ENCODE measurements at places on chromosomes 1 and 21. TPM values are rescaled to one million over a fixed set of nuclear protein-coding genes. Genes with fewer than 3 reads are reported as not detected.

GRCh38 chr1:107877092-107877491, 87.9 kb downstream of the VAV3 start:
- no peak for DNase-seq

DNA sequence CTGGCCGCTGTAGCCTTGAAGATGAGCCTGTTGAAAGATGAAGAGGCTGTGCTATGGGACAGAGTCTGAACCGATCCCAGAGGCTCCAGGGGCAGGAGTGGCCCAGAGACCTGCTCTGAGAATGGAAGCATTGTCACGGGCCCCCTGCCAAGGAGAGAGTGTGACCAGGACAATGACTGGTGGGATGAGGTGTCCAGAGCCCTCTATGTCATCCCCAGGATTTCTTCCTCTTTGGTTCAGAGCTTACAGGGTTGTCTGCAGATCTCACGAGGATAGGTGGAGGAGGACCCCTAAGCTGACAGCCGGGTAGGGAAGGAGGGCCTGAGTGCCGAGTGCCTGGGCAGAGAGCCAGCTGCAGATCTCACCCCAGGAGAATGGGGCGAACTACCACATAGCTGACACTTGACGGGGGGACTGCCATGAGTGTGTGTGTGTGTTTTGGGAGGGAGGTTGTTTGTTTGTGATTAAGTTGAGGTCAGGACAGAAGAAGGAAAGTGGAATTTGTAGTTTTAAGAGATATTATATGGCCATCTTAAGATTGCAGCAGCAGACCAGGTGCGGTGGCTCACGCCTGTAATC, 25.4 kb downstream of the PIK3CD start:
- no peak for DNase-seq

- no peak for DNase-seq
These were observed 44.4 kb downstream of the COLGALT2 start for GRCh38 chr1:183993132-183993531.

DNA sequence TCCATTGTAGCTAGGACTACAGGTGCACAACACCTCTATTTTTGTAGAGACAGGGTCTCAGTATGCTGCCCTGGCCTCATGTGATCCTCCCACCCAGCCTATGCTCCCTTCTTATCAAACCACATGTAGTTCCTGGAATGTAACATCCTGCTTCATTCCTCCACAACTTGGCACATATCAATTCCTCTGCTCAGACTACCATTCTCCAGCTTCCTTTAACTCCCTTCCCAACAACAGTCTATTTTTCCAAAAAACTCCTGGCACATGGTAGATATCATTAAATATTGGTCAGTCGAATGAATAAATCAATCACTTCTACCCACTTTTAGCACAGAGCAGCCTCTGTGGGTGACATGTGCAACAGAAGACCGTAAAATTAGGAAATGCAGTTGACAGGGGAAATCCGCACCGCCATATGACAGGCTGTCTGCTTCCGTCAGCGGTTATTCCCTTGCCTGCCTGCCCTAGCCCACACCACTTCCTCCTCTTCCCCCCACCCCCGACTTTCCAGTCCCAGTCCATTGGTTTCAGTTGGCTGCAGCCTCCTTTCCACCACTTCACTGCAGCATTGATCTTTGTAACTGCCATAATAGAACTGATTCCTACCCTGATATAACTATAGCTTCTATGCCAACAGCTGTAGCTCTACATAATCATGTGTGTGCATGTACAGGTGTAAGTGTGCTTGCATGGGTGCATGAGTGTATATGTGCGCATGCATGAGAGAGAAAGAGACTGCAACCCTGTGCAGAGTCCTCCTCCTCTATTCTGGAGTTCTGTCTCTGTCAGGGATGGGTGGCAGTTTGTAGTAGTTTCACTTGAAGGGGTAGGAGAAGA, 6.8 kb upstream of the AKR1A1 start:
- no peak for DNase-seq

TNFRSF1B gene
- 0.07 TPM for total RNA-seq

DNA sequence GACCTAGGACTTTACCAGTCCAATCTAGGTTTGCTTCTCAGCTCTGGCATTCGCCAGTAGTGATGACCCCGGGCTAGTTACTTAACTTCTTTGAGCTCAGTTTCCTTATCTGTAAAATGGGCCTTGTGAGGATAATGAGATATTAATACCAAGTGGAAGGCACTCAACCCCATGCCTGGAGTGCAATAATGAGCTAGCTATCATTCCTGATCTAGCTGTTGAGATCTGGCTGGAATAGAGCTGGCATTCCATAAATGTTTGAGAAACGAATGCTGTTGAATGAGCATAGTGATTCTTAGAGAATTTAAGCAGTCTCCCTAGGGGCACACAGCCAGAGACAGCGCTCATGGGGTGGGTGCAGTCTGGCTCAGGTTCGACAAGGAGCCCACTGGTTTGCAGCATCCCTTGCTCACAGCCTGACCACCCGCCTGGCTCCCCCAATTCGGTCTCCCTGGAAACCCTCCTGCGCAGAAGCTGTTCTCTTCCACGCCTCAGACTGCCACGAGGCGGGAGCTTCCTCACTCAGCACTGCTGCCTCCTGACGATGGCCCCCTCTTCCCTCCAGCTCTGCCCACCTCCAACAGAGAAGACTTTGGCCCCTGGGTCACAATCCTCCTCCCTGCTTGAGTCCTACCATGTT, 32.5 kb downstream of the DHCR24 start:
- DNase-seq, result no peak

C1orf87 gene
- total RNA-seq, result not detected

DNA sequence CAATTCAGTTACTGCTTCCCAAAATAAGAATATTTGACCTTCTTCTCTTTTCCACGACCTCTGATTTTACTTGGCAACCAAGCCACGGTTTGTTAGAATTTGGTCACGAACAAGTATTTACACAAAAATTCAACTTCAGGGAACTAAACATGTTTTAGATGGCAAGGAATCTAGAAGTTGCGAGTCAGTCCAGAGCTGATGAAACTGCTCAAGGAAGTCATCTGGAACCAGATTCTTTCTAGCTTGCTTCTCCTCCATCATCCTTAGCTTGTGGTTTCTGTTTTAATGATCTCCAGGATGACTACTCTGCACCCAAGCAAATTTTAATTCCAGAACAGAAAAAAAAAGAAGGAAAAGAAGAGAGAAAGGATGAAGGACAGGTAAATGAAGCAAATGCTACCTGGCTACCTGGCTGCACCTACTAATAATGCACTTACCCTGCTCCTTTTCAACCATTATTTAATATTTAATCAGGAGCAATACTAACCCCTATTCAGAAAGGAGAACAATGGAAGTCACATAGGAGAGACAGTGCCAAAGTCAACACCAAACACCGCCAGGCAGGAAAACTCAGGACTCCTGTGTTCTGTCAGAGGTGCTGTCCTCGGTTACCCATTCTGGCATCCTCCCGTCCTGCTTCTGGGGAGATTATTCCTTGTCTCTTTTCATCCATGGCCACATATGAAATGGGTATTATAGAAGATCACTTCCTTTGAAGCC, 54.2 kb upstream of the RGS7 start:
- DNase-seq, result no peak

GRCh38 chr1:101460739-101461138, 223.9 kb downstream of the S1PR1 start:
- DNase-seq, result no peak

PDZK1IP1 gene
- total RNA-seq, result 0.65 TPM

DNA sequence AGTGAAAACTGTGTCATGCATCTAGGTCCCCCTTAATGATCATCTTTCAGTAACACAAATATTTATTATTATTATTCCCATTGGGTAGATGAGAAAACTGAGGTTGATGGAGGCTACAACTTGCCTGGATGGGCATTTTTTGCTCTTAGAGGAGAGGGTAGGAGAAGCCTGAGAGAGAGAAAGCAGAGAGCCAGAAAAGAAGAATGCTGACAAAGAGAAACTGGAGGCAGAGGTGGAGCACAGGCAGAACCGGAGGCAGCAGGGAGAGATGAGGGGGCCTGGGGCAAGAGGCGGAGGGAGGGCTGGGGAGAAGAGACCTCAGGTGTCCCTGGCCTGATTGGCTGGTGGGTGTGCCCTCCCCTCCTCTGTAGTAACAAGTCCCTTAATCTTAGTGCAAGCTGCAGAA, 4.1 kb downstream of the BLACAT1 start:
- no peak for DNase-seq

ASPM gene
- 39.2 TPM for total RNA-seq

MXRA8 gene
- total RNA-seq, result 0.32 TPM

GRCh38 chr1:19785660-19786059, 14.1 kb downstream of the TMCO4 start:
- no peak for DNase-seq

GRCh38 chr21:34510148-34511142, 1.6 kb downstream of the KCNE1 start:
- no peak for DNase-seq

DNA sequence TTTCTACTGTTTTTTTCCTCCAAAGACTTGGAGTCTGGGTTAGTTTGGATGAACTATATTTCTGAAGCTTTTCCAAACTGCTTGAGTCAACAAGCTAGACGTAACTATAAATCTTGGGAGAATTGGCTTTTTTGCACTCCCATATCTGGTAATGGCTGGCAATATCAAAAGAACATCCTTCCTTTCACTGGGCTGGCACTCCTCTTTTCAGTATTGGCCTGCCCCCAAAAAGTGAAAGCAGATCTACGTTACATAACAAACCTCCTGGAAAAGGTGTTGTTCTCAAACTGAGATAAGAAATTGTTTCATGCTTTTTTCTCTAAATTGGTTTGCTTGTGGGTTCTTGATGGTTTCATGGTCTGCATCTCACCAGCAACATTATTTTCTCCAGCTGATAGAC, 499.3 kb downstream of the NEGR1 start:
- DNase-seq, result no peak

DIRAS3 gene
- total RNA-seq, result 0.24 TPM

- no peak for DNase-seq
These were observed 35.7 kb downstream of the TOR1AIP1 start for GRCh38 chr1:179917601-179918429.

- DNase-seq, result peak; percentile 46
These were observed 578.5 kb upstream of the ZP4 start for GRCh38 chr1:238469146-238469631.

- DNase-seq, result peak; percentile 55
These were observed 518.9 kb upstream of the NR5A2 start for GRCh38 chr1:199508653-199509052.

SAMSN1 gene
- not detected for total RNA-seq

HNRNPR gene
- total RNA-seq, result 184 TPM

GRCh38 chr1:17199267-17200044, 5.5 kb upstream of the PADI1 start:
- no peak for DNase-seq

DYNLT5 gene
- total RNA-seq, result not detected

PTGER3 gene
- not detected for total RNA-seq

HMGCL gene
- total RNA-seq, result 19.2 TPM

FAM72B gene
- 4.3 TPM for total RNA-seq

DNA sequence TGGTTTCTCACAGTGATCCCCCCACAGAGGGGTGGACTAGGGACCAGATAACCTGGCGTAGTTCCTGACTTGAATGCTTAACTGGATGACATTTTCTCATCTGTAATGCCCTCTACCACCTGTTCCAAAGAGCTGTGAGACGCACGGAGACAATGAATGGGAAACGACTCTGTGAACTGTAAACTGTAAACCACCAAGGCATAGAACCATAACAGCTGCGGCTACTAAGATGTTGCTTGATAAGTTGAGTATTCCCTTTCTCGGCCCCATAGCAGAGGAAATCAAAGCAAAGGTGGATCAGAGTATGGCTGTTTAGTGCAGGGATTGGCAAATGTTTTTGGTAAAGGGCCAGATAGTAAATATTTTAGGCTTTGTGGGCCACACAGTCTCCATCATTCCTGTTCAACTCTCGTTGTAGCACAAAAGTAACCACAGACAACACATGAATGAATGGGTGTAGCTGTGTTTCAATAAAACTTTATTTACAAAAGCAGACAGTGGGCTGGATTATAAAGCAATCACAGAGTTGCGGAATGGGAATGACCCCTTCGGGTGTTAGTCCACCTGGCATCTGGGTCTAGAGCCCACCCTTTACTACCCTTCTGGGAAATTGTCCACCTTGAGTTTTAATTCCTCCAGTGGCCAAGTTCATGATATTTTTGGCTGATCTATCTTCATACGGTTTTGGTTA, 315.2 kb downstream of the RPS6KC1 start:
- no peak for DNase-seq

STK40 gene
- total RNA-seq, result 12.6 TPM

DNA sequence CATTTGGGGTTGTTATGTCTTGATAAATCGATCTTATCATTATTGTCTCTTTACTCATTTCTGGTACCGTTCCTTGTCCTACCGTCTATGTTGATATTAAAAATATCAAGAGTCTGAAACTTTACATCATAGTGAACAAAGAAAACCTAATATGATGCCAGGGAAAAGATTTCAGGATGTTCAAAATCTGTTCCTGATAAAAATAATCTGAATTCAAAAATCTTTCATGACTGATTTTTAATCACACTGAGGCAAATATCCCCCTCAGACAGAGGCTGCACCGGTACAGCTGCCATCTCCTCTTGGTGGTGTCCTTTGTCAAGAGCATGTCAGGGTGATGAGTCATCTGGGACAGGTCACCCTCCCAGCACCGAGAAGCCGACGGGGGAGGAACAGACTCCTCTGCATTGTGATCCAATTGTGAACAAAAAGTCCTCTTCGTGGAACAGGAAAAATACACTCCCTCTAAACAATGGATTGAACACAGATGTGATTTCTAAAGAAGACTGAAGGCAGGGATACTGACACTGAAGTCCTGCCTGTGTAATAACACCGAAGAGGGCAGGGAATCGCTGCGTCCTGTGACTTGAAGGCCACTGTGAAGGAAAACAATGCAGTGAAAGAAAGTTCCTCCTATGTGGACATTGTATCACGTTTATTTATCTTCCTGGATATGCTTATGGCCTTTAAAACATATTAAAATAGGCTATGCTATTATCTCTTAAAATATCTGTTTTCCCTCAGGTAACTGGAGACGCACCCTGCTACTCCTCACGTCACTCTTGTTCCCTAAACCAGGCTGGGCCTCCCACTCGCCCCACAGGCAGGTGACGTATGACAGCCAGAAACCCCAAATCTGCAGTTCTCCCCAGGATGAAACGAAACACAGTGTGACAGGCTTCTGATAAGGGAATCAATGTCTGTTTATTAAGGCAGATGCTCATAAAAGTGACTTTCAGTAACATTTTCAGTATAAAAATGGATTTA, 4.3 kb upstream of the SPATC1L start:
- DNase-seq, result no peak

NBPF11 gene
- 3.9 TPM for total RNA-seq

- peak; percentile 70 for DNase-seq
These were observed 11.3 kb upstream of the RIPK4 start for GRCh38 chr21:41777951-41778815.

DNA sequence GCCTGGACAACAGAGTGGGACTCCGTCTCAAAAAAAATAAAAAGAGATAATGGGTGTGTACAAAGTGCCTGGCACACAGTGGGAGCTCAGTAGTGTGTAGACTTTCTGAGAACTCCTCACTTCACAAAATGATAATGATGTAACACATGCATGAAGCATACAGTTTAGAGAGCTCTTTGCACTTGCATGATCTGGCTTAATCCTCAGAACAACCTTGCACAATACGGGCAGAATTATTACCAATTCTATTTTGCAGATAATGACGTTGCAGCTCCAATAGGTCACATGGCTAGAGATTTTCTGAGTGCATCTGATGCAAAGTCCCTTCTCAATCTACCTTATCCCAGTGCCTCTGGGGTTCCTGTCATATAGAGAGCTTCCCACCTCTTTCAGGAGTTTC, 71.4 kb downstream of the CD247 start:
- no peak for DNase-seq

GRCh38 chr1:208997726-208998312, 585.7 kb upstream of the CAMK1G start:
- no peak for DNase-seq

SLC44A5 gene
- 1.4 TPM for total RNA-seq

PIP5K1A gene
- total RNA-seq, result 65.8 TPM

ZBTB8B gene
- total RNA-seq, result under 0.01 TPM
